Urinary bladder (tissue), 4 donors: ENCODE measurements at places on chromosomes 6 and 20.

DNA sequence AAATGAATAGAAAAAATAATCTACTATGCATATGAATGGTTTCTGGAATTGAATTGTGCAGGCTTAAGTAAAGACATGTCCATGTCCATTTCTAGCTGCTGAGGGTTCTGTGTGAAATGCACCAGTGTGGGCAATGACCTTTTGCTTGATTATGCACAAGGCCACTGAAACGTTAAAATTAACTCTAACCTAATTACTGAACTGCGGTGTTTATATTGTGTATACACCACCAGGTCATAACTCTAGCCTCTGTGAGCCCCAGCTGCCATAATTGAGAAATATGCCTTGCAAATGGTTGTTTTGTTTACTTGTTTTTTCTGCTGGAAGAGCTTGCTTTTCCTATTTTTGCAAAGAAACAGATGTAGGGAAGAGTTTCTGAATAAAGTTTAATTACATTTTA lies 46.1 kb downstream of the RSPO3 start:
- no peak for DNase-seq

- DNase-seq = no peak
These were observed 18.6 kb downstream of the STAU1 start for GRCh38 chr20:49169547-49169946.

- DNase-seq = no peak
These were observed 25.2 kb downstream of the MED23 start for GRCh38 chr6:131602781-131603312.

GRCh38 chr6:142407685-142408273 lies 106.0 kb downstream of the ADGRG6 start:
- no peak for DNase-seq

DNA sequence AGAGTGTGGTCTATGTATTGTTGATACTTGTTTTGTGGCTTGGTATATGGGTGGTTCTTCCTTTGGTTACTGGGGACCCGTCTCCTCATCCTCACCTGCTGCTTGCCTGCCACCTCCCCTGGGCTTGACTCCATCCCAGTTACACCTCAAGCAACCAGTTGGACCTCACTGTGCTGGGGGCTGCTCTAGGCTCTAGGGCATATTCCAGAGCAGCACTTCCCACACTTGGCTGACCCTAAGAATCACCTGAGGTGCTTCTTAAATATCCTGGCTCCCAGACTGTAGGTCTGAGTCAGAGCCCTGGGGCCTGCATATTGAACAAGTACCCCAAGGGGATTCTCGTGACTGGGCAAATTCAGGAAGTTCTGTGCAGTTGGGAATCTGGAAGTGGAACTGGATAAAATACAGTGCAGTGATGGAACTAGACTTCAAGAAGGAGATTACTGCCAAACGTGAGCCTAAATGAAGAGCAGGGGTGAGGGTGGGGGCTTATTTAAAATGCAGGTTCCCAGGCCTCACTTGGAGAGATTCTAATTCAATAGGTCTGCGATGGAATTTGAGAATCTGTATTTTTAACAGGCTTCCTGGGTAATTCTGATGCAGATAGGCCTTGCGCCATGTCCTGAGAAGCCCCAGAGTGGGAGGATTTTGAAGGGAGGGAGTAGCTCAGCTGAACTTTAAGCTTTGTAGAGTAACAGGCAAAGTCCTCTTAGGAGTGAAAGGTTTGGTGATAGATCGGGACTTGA lies 7.6 kb downstream of the SPATS1 start:
- DNase-seq = no peak

DNA sequence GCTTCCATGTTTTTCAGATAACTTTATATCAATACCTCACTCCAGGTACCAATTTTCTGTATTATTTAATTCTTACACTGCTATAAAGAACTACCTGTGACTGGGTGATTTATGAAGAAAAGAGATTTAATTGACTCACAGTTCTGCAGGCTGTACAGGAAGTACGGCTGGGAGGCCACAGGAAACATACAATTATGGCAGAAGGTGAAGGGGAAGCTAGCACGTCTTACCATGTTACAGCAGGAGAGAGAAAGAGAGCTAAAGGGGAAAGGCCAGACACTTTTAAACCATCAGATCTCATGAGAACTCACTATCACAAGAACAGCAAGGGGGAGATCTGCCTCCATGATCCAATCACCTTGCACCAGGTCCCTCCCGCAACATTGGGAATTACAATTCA lies 119.1 kb upstream of the BMP5 start:
- DNase-seq = no peak

DNA sequence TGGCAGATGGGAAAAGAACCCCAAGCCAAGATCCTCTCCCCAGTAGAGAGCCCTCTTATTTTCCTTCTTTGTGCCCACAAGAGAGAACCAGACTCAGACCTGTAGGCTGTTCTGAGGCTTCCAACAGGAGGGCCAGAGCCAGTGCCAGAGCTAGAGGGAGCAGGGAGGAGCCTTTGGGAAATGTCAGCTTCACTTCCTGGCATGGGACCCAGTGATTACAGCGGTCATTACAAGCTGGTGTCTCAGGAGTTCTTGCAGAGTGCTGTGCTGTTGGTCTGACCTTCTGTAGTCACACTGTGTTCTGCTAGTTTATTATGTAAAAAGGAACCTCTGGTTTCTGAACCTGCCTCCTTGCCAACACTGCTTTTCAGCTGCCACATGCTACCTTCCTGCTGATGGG lies 38.9 kb downstream of the STK35 start:
- DNase-seq = no peak

DNA sequence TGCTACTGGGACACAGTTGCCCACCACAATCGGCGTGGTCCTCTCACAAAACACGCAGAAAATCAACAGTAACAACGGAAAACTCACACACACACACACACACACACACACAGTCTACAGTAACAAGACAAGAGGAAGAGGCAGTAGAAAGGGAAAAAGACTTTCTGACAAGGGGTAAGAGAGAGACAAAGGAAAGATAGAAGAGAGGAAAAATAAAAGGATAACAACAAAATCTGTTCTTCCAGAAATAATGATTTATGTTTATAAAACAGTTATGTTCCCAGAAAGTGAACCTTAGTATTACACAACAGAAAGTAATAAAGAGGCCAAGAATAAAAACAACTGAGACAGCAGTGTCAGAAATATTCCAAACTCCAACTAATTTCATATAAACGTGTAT lies 2.9 kb downstream of the RANBP9 start:
- DNase-seq = no peak

DNA sequence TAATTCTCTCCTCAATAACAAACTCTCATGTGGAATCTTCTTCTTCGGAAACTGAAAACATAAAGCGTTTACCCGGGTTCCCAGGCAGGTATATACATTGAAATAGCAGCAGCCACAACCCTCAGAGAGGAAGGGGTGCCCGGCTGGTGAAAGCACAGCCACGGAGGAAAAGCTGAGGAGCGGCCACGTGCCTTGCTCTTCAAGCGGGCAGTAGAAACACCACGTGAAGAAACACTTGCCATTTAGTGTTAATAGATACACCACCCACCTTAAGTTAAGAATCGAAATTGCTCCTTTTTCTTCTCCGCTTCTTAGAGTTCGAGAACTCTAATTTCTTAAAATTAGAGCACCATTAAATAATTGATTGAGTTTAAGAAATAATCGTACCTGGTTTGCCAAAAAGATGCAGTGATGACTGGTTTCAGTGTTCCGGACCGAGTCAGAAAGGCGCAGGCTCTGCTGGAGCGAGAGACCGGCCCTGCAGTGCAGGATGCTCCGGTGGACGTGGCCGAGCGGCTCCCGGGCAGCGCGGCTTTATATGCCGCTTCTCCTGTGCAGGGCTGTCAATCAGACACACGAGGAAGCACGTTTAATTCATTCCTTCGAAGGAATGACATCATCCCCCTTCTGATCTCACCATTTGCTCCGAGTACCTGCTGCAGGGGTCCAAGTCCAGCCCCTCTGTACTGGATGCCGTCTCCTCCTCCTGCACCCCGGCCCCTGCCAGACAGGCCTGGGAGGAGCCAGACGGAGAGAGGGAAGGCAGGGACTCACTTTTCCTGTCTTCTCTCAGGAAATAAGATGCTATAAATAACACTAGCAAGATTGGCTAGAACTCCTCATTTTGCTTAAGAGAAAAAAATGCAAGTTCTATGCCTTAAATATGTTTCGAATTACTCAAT lies at the start of gene THBS2:
THBS2 (minus strand) TSS at position 510 of the 902 bp plus-strand sequence. CDS start 3,062 bp downstream, outside the sequence.
- no peak for DNase-seq

DNA sequence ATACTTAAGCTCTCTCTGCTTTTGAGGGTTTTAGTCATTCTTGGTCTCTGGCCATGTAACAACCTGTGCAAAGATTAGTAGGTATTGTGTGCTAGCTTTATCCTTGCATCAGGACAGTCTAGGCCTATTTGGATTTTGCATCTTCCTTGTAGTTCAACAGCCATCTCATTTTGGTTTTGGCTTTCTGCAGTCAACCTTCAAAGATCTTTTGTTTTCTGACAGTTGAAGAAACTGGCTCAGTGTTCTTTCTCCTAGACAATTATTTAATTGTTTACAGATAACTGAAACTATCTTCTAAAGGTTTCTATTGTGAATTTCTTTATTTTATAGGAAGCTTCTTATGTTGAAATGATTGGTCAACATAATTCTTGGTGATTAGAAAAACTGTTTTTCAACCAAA lies 307.5 kb downstream of the CDKAL1 start:
- DNase-seq = no peak

- DNase-seq = no peak
These were observed 1.1 kb downstream of the ABRACL start for GRCh38 chr6:139029470-139030227.

DNA sequence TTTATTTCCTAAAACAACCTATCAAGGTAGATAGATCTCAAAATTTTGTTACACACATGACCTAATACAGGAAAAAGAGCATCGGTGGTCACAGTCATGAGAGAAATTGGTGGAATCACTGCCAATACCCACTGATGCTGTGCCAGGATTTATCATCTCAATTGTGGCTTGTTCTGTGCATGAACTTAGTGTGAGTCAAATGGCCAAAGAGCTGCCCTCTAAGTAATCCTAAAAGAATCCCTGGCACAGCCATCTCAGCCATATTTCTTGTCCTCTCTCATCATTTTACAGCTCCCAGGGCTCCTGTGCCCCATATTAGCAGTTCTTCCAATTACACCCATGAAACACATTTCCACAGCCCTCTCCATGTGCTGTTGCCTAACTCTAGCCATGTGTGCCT lies 6.1 kb downstream of the GSTA5 start:
- no peak for DNase-seq

- no peak for DNase-seq
These were observed 189.6 kb downstream of the TTLL2 start for GRCh38 chr6:167514524-167514923.
